Tibial nerve (tissue), 4 donors: ENCODE measurements at places on chromosomes 13 and 19.

DNA sequence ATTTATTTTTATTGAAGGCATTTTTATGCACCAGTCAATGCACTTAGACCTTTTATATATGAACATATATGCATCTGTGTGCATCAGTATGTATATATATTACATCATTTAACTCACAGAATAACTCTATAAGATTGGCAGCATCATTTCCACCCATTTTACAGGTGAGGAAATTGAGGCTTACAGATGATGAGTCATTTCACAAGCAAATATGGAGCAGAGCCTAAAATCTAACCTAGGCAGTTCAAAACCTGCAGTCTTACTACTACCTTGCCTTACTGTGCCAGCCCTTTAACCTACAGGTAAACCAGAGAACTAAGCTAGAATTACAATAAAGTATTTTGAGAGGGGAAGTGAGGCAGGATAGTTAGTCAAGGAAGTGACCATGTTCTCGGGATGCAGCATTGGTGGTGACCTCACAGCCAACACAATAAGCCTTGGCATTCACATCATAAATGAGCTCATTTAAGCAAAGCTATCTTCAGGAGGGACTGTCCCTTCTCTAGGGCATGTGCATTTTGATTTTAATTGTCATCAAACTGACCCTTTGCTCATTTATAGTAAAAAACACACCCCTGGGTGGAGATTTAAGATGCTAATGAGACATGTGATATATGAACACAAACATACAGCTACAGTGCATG is 274.3 kb downstream of the DCLK1 start:
- DNase-seq = no peak

- no peak for DNase-seq
Observed at GRCh38 chr13:33519561-33520467, 234.3 kb upstream of the STARD13 start.

GRCh38 chr19:7811989-7812388 is 18.0 kb upstream of the EVI5L start:
- DNase-seq = no peak

DNA sequence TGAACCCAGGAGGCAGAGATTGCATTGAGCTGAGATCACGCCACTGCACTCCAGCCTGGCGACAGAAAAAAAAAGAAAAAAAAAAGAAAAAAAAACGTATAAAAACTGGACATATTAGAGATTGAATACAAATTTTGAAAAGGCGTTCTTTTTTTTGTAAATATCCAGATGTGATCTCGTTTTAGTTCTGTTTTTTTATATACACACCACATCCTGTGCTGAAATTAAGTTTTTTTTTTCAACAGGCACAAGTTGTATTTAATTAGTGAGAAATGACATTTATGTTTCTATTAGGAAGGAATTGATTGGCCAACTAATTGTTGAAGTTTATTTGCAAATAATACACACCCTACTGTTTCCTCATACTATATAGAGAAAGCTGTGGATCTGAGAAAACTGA is 3.6 kb downstream of the CDADC1 start:
- no peak for DNase-seq

DNA sequence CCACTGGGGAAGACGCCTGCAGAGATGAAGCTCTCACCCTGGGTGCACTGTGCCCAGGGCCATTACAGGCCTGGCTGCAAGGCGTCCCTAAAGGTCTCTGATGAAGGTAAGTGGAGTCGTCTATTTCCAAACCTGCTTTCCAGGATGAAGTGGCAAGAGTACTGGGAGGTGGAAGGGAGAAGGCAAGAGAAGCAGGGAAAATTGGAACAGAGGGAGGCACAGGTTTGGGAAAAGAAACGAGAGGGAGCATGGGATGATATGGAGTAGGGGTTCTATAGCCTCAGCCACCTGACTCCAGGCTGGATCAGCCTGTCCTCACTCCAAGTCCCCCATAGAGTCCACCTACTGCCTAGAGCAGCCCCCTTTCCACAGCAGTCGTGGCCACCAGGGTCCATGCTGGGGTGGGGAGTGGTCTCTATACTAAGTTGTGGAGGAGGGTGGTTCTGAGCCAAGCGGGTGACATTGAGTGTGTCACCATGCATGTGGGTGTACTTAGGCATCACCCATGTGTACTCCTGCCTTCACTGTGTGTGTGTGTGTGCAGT is at the start of gene OR10H5:
Gene OR10H5, plus strand, starts transcription at position 51 of the 545 bp plus-strand sequence. CDS start 6,388 bp downstream, outside the sequence.
- no peak for DNase-seq

DNA sequence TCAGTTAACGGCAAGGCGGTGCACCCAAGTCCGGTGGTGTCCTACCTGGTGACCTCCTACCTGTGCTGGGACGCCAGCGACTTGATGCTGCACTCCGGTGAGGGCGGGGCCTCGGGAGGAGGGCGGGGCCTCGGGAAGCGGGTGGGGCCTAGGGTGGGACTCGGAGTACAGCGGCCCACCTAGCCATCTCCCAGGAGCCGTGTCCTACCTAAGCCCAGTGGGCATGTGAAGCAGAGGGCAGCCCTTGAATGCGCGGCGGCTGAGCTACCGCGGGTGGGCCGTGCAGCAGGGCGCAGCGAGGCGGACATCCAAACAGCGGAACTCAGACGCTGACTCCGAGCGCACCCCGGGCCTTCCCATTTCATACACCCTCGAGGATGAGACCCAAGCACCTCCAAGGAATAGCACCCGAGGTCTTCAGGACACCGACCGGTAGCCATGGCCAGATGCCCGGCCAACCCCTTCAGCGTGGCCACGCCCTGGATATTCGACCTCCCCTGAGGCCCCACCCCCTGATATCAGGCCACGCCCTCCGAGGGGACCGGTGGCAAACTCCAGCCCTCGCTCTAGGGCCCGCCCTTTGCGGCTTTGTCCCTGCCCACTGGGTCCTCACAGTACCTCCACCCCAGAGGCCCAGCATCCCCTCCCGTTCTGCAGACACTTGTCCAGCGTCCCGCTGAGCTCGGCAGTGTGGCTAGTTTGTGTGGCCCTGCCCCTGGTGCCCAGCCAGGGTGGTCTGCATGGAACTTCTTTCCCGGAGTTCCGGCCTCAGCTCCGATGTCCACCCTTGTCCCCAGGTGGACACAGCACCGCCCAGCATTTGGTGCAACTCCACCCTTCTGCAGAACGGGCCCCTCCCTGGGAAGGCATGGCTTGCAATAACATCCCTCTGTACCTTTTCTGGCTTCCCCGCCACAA is 5.4 kb downstream of the KLK1 start:
- no peak for DNase-seq

DNA sequence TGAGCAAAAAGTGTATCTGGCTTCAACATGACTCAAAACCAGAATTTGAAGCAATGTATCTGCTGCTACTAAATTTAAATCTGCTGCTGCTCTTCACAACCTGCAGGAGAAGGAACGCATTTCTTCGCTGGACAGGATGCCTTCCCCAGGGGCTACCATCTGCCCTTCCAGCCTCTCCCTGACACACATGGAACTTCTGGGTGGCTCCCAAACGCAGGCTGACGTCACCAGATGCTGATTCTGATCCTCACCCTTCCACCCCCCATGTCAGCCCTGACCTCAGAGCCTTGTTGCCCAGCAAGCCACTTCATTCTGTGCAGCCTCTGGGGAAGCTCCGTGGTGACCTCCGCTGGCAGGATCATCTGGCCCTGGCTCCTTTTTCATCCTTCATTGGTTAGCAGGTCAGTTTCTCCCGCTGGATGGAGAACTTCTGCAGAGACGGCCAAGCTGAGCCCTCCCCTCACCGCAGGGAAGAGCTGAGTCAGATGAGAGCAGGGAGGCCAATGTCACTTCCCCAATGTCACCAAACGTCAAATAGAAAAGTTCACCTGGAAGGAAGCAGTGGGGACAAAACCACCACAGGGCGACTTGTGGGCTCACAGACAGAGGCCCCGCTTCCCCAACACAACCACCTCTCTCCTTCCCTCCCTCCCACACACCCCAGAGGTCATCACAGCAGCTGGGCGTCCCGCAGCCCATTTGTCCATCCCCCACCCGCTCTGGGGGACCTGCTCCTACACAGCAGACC is 14.0 kb upstream of the RAB20 start:
- DNase-seq = peak; percentile 33

DNA sequence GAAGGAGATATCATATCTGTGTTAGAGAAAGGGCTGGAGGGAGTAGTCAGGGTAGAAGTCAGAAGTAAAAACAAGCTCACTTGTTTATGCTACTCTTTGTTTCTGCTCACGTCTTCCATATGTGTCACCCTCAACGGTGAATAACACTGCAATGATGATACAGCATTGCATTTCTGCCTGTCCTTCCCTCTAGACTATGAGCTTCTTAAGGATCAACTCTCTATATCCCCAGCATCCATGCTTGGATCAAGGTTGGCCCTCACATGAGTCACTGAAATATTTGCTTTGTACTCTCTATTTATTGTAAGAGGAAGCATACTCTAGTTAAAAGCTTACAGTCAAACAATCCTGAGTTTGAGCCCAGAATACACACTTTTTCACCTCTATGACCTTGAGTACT is 406.0 kb downstream of the RFC3 start:
- DNase-seq = no peak

- no peak for DNase-seq
Observed at GRCh38 chr13:31588893-31589292, 150.4 kb upstream of the RXFP2 start.

DNA sequence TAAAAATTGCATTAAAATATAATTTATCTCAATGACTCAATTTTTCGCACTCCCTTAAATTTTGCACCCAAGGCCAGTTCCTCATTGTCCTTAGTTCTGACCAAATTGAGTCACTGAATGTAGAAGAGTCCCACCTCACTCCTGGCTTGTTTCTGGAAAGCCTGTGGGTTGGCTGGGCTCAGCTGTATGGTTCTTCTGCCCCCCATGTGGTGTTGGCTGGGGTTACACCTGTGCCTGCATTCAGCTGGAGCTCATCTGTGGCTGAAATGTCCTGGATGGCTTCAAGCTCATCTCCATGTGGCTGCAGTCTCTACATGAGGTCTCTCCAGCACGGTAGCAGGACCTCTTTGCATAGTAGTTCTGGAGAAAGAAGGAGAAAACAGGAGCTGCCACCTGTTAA is 7.2 kb upstream of the IRGC start:
- DNase-seq = no peak
